Fibroblast of skin of left biceps (primary cell): ENCODE measurements at places on chromosomes 6 and 20.

GRCh38 chr6:105332576-105332975 is 70.3 kb downstream of the PREP start:
- no peak for DNase-seq

DNA sequence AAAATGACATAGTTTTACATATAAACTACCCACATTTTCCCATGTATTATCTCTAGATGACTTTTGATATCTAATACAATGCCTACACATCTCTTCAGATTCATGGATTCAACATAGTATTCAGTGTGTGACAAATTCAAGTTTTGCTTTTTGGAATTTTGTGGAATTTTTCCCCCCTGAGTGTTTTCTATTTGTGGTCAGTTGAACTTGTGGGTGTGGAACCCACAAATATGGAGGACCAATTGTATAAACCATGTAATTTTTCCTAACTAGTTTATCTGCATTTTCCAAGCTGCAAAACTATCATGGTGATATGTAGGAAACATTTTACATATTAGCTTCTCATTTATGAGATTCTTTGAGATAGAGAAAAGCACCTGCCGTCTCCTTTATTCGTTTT is 374.3 kb upstream of the SOX4 start:
- no peak for DNase-seq

DNA sequence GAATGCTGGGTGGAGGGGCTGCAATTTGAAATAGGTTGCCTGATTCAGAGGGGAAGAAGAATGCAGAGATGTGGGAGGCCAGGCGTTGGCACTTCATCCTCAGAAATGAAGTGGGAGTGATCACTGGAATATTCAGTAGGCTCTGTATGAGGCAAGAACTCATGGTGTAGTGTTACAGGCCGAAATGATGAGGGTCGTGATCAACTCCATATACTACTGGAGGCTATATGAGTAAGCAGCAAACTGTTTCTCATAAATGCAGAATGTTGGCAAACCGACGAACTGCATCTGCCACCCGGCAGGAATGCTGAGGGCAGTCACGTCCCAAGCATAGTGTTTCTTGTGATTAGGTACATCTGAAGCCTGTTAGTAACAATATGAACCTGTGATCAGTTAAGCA is 12.7 kb downstream of the KCNS1 start:
- peak; percentile 85 for DNase-seq

- no peak for DNase-seq
These were observed 182.1 kb downstream of the KIF6 start for GRCh38 chr6:39543095-39543494.

- no peak for DNase-seq
These were observed 14.8 kb upstream of the ADRM1 start for GRCh38 chr20:62287759-62288534.

- no peak for DNase-seq
These were observed 172.5 kb upstream of the THEMIS start for GRCh38 chr6:128073389-128073788.

DNA sequence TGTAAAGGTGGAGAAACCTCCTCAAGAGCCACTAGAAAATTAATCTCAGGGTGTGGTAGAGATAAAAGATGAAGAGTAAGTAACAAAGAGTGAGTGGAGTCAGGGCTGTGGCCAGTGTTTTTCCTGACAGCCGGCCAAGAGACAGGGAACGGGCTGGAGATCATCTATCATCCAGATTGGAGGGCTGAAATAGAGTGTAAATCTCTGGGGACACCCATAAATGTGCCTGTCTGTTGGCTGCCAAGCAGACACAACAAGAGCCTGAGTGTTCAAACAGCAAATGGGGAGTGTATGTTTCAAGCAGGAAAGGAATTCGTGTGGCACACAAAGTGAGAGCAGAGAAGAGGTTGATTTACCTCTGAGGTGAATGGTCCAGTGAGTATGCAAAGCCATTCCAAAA is 326.4 kb upstream of the KHDRBS2 start:
- no peak for DNase-seq

DNA sequence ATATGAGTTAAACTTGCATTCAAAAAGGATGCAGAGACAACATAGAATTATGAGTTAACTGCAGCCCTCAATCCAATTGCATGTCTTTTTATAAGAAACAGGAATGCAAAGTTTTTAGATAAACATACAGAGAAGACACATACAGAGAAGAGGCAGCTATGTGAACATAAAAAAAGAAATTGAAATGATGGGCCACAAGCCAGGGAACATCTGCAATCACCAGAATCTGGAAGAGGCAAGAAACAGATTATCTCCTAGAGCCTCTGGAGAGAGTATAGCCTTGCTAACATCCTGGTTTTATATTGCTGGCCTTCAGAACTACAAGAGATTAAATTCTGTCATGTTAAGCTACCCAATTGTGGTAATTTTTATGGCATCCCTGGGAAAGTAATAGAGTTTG is 257.2 kb upstream of the EYS start:
- no peak for DNase-seq

DNA sequence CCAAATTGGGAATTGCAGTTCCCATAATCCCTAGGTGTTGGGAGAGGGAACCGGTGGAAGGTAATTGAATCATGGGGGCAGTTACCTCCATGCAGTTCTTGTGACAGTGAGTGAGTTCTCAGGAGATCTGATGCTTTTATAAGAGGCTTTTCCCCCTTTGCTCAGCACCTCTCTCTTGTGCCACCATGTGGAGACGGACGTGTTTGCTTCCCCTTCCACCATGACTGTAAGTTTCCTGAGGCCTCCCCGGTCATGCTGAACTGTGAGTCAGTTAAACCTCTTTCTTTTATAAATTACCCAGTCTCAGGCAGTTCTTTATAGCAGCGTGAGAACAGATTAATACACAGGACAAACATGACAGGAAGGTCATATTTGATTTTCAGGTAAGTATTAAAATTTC is 25.3 kb upstream of the HECA start:
- no peak for DNase-seq

GRCh38 chr6:137815692-137816091 is 51.4 kb upstream of the TNFAIP3 start:
- no peak for DNase-seq

- DNase-seq = no peak
These were observed 48.8 kb upstream of the NKX2-2 start for GRCh38 chr20:21562656-21563055.

DNA sequence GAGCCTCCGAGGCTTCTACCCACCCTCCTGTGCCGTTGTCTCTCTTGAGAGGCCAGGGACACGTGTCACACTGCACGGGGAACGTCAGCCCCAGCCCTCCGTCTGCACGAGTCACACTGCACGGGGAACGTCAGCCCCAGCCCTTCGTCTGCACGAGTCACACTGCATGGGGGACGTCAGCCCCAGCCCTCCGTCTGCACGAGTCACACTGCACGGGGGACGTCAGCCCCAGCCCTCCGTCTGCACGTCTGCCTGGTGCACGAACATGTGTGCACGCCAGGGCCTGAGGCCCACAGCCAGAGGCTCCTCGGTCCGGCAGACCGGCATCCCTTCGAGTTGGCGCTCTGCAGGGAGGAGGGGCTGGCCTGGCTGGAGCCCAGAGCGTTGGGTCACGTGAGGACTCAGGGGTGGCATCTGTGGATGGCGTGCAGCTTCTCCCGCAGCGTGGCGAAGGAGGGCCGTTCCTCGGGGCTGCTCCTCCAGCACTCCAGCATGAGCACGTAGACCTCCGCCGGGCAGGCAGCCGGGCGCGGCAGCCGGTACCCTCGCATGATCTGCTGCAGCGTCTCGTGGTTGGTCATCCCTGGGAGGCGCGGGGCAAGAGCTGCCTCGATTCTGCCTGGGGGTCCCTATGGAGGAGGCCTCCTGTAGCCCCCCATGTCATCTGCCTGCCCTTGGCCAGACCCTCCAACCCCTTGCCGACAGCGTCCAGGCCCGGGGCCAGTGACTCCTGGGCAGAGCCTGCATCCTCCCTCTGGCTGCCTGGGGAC is 3.4 kb upstream of the PTK6 start:
- DNase-seq = no peak

DNA sequence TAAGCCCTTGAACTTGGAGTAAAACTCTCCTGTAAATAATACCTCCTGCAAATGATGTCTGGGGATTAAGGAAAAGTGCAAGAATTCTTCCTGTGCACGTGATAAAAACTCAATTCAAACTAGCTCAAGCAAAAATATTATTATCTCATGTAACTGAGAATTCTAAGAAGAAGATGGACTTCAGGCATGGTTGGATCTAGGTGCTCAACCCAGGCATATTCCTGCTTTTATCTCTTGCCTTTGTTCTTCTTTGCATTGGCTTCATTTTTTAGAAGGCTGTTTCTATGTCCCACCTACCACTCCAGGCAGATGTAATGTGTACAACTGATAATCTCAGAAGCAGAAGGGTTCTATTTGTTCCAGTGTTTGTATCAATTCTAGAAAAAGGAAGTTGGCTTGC is 95.8 kb downstream of the DACT2 start:
- DNase-seq = no peak
